Osteoblast (primary cell): ENCODE measurements at places on chromosomes 3 and 15. TPM values are rescaled to one million over a fixed set of nuclear protein-coding genes. Genes with fewer than 3 reads are reported as not detected.

- no peak overlapping the region for H3K27ac ChIP-seq
- H3K36me3 ChIP-seq: no peaks in the 10 kb centered on the region
- H3K4me3 ChIP-seq: peak overlapping the region; percentile 56
These were observed 58.0 kb downstream of the CGGBP1 start for GRCh38 chr3:88000853-88001252.

DNA sequence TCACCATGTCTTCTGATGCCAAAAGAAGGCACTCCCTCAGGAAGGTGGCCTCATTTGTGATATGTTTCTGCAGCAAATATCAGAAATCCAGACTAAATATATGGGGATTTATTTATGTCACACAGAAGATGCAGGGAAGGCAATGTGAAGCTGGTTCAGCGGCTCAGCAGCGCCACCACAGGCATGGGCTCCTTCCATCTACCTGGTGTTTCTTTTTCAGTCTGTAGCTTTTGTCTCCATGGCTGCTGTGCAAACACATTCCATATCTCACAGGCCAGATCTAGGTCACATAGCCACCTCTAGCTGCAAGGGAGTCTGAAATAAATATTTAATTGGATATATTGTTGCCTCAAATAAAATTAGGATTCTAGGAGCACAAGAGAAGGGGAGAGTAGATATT, 502.1 kb upstream of the IL12A start:
- H3K27me3 ChIP-seq: peaks cover 13% of the 10 kb centered on the region
- H3K36me3 ChIP-seq: no peaks in the 10 kb centered on the region
- no peak overlapping the region for H3K27ac ChIP-seq
- DNase-seq: no peak

DNA sequence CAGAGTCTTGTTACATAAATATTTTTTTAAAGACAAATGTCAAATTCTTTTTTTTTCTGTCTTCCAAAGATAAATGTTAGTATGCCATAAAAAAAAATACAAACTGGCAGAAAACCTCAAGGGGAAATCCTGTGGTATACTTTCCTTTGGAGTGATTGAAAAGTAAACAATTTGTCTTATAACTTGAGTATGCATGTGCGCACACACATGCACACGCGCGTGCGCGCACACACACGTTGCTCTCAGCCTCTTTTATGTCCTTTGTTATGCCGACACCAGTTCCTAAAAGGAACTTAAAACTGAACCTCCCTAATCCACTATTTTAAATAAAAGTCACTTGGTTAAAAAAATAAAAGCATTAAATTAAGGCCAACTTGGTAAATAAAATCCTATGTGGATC, 58.1 kb downstream of the TGFBR2 start:
- peaks cover 17% of the 10 kb centered on the region for H3K36me3 ChIP-seq
- H3K4me1 ChIP-seq: peaks cover 42% of the 10 kb centered on the region
- DNase-seq: no peak
- H3K4me3 ChIP-seq: no peak overlapping the region
- no peak overlapping the region for H3K27ac ChIP-seq

DNA sequence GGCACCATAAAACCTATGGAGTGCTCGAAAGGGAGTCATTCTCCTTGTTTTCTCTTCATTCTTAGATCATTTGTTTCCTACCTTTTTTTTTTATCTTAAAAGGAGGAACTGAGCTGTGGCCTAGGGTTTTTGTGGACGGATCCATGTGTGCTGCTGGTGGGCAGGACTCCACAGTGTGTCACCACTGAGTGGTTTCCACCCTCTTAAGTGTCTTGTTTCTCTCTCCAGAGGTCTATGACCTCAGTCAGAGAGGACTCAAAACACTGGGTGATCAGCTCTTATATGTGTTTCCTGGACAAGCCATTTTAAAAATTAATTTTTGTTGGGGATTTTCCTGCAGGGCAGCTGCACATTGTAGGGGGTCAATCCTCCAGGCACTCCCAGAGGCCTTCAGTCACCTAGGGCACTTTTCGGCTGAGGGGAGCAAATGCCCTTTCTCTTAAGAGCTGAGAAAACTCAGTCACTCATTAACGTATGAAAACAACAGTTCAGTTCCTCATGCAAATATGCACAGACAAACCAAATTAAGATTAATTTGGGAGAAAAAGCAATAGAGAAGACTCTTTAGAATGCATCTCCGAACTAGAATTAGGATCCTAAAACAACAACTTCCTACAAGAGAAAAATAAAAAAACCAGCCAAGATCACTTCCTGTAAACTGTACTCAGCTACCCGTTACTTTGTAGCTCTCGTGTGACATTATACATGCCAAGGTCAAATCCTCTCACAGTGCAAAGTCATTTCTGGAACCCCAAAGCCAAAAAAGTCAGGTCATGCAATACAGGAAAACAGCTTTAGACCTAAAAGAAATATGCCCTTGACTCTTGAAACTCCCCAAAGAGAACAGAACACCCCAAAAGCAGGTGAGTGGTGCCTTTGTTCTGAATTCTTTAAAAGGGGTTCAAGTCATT, 27.6 kb upstream of the FAM3D start:
- H3K27me3 ChIP-seq: no peaks in the 10 kb centered on the region
- no peaks in the 10 kb centered on the region for H3K4me1 ChIP-seq
- no peak overlapping the region for H3K4me3 ChIP-seq
- no peak for DNase-seq
- no peaks in the 10 kb centered on the region for H3K36me3 ChIP-seq

GRCh38 chr3:179438841-179439240, 12.4 kb downstream of the GNB4 start:
- H3K27ac ChIP-seq: no peak overlapping the region
- H3K4me1 ChIP-seq: peaks cover under 1% of the 10 kb centered on the region
- no peak overlapping the region for H3K4me3 ChIP-seq
- H3K27me3 ChIP-seq: no peaks in the 10 kb centered on the region
- DNase-seq: no peak
- H3K36me3 ChIP-seq: no peaks in the 10 kb centered on the region

DNA sequence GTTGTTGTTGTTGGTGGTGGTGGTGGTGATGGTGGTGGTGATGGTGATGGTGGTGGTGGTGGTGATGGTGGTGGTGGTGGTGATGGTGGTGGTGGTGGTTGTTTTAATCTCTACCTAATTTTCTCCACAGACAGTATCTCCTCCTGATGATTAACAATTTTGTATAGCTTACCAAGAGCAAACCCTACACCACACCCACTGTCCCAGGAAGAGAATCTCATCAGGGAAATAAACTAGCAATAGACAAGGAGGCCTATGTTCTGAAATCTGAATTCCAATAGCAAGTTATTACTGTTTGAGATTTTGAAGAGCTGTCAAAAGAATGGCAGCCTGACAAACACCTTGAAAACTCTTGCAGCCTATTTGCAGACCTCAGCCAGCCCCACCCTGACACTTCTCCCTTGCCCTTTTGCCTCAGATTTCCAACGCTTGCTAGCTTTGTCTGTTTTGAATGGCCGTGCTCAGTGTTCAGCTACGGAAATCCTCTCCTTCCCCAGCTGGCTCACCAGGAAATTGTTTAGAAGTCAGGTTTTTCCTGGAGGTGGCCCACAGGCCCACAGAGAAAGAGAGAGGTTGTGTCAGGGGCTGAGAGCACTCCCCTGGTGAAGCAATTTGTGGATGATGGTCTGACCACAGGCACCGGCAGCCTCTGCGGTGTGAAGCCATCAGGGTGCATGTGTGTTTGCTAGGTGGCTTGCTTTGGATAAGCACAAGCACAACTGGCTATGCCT, 101.6 kb downstream of the MAGI1 start:
- H3K4me1 ChIP-seq: peaks cover 24% of the 10 kb centered on the region
- no peak overlapping the region for H3K4me3 ChIP-seq
- no peaks in the 10 kb centered on the region for H3K36me3 ChIP-seq
- H3K27ac ChIP-seq: no peak overlapping the region
- DNase-seq: no peak

The VPS39 gene
- total RNA-seq: 69.1 and 76.6 TPM in 2 replicates

The ARHGEF26 gene
- 2.7 and 3.6 TPM in 2 replicates for total RNA-seq

The BCL2A1 gene
- total RNA-seq: 0.29 TPM in 1 of 2 replicates, not detected in the other

- no peak overlapping the region for H3K4me3 ChIP-seq
- H3K27ac ChIP-seq: peak overlapping the region; percentile 89
- peaks cover 5% of the 10 kb centered on the region for H3K36me3 ChIP-seq
- no peaks in the 10 kb centered on the region for H3K27me3 ChIP-seq
- peak; percentile 78 for DNase-seq
These were observed 86.7 kb upstream of the LIMD1 start for GRCh38 chr3:45507820-45508317.

DNA sequence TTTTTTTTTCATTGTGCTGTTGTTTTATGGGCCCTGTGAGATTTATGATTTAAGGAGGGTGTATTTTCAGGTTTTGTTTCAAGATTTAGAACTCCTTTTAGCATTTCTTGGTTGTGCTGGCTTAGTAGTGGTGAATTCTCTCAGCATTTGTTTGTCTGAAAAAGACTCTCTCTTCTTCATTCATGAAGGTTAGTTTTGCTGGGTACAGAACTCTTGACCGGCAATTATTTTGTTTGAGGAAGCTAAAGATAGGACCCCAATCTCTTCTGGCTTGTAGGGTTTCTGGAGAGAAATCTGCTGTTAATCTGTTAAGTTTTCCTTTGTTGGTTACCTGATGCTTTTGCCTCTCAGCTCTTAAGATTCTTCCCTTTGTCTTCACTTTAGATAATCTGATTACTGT, 46.9 kb downstream of the LYSMD4 start:
- peaks cover 10% of the 10 kb centered on the region for H3K4me1 ChIP-seq
- no peak overlapping the region for H3K4me3 ChIP-seq
- H3K27me3 ChIP-seq: no peaks in the 10 kb centered on the region

GRCh38 chr3:188861842-188862744, 309.7 kb upstream of the TPRG1 start:
- no peak for DNase-seq
- no peaks in the 10 kb centered on the region for H3K27me3 ChIP-seq

The ACTC1 gene
- not detected in 2 replicates for total RNA-seq

The MUC20 gene
- total RNA-seq: 0.36 and 1.2 TPM in 2 replicates
